ENCODE measurements at places on chromosomes 3 and 15.
A peak's percentile ranks its signal among the peaks of the same experiment; 100 is the strongest.

- DNase-seq = no peak
These were observed 136.7 kb downstream of the CCNL1 start for GRCh38 chr3:157023226-157023625.

DNA sequence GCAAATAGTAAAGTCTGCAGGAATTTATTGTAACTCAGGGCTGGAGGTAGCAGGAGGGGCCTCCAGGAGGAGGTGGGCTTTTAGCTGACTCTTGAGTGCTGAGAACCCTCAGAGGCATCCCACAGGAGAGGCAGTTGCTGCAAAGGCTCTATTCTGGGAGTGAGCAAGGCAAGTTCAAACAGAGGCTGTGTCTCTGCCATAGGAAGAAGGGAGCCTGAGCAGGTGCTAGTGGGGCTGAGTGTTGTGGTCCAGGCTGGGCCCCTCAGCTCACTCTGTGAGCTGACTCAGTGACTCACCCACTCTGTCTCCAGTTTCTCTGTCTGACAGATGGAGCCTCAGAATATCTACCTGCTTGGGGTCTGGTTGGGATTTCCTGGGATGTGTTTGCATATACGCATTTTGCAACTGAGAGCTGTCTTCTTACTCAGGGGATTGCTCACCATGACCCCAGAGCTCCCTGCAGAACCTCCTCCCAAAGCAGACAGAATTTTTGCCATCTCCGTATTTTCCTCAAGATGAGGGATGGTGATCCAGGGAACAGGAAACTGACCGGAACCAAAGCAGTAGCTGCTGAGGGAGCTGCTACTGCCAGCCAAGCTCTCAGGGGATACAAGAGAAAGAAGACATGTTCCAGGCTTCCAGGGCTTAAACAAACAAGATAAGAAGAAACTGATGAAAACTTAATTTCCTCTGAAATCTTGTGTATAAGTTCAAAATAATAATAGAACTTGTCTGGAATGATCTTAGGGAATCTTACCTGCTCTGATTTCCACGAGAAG lies 13.6 kb upstream of the NOX5 start:
- no peak for DNase-seq

DNA sequence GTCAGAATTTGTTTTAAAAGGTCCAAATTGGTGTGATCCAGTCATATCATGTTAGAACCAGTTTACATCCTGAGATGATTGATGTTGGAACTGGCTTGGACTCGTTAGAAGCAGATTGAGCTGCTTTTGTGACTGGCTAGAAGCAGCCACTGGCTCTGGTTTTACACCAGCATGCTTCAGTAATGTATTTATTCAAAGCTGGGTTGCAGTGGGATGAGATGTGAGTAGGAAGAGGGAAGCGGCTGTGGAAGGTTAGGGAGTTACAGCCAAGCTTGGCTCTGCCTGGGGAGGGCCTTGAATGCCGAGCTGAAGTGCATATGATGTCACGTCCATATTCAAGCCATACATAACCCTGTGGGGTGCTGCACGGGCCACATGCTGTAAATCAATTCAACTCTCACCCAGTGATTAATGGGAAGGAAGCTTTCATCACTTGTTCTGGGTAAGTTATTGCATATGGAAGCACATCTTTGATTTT lies 104.0 kb upstream of the SMAD3 start:
- no peak for DNase-seq

DNA sequence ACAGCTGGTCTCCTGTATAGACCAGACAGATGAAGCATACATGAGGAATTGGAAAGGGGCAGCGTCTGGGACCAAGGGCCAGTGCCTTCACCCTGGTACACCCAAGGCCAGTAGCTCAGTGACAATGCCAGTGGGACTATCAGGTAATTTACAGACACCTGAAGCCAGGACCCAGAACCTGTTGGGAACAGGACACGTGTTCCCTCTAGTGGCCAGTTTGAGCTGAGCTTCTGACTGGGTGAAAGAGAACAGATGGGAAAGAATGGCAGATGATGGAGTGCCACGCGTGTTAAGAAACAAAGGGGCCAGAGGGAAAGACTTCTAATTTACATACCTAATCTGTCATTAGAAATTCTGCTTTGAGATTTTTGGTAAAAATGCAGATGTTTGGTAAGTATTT lies 5.1 kb upstream of the SLC25A38 start:
- peak; percentile 82 for DNase-seq

GRCh38 chr15:49908236-49908932 lies 210.6 kb downstream of the ATP8B4 start:
- no peak for DNase-seq

GRCh38 chr15:77482570-77482969 lies 61.9 kb downstream of the HMG20A start:
- DNase-seq = no peak

- DNase-seq = no peak
These were observed 356.8 kb upstream of the NR2F2 start for GRCh38 chr15:95973566-95974256.

DNA sequence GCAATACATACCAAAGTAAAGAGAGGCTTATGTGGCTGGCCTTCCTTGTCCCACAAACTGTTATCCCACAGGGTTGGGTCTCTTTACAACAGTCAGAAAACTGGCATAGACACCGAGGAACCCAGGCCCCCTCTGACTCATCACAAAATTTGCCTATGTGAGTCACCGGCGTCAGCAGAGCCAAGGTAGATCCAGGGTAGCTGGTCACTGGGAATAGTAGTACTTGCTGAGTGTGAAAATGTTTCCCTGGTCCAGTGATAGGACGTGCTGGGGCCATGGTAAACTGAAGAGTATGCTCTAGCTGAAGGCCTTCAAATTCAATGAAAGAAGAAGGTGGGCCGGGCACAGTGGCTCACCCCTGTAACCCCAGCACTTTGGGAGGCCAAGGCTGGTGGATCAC lies 27.1 kb upstream of the SKIL start:
- DNase-seq = no peak

Data from iPS DF 6.9 (cell line).